ENCODE measurements at places on chromosomes 4 and X.

DNA sequence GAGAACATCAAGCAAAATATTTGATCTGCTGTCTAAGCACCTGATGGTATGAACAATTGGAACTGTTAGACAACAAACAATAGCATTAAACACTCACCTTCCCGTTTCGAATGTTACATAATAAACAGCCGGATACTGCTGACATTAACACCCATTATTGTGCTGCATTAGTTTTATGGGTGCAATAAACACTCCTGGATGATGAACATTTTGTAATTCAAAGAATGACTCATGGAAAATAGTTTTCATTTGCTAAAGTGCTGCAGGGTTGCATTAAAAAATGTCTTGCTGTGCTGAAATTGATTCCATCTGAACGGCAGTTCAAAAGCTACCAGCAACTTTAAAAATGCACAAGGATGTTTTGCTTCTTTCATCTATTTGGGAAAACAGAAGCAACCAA is 100.8 kb upstream of the SORBS2 start:
- DNase-seq, result no peak

- DNase-seq, result no peak
These were observed 6.9 kb downstream of the SH3TC1 start for GRCh38 chr4:8205749-8206611.

DNA sequence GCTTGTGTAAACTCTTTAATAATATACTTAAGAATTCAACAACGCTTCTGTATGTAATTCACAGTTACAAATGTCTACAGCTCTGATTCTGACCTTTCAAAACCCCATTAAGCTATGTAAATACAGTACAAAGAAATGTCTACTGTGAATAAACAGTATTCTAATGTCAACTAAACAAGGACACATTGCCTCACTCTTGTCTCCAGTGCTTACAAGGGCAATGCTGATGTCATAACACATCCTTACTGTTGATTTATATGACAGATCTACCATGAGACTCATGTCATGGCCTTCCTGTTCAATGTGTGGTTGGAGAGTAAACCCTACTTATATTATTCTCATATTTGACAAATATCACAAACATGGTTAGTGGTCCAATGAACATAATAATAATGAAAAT is 256.1 kb upstream of the ADGRL3 start:
- DNase-seq, result no peak

DNA sequence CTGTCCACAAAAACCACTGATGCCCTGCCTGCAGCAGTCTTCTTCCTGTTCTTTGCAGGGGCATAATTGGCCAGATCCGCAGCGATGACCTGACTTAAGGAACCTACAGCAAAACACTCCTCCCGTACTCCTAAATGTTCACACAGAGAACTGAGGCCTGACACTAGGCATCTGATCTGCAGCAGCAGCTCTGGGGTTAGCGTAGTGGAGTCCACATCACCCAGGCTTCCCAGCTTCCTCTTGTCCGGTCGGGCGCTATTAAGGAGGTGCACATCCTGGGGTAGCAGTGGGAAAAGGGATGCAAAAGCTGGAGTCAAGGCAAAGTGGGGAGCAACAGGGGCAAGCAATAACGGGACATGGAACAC is 758 bp downstream of the SCFD2 start:
- no peak for DNase-seq

- DNase-seq, result no peak
These were observed 42.3 kb downstream of the NIPAL1 start for GRCh38 chr4:48058617-48059530.

DNA sequence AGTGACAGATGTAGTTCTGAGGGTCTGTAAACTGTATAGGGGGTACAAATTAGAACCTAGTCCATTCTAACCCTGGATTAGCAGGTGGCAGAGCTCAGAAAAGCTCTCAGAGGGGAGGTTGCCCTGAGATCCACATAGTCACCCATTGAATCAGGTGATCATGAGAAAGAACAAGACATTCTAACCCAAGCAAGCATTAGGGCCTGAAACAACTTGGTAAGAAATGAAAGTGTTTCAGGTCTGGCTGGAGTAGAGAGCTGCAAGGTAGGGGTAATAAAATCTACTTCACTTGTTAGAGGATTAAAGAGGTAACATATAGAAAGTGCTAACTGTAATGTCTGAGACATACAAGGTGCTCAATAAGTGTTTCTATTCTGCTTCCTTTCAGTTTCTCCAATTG is 8.8 kb upstream of the BMP2K start:
- no peak for DNase-seq

DNA sequence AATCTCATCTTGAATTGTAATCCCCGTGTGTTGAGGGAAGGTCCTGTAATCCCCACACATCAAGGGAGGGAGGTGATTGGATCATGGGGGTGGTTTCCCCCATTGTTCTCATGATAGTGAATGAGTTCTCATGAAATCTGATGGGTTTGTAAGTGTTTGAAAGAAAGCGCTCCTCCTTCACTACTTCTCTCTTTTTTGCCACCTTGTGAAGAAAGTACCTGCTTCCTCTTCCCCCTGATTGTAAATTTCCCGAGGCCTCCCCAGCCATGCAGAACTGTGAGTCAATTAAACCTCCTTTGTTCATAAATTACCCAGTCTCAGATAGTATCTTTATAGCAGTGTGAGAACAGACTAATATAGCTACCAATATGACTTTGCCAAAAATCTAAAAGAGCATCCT is 41.1 kb downstream of the GBA3 start:
- DNase-seq, result no peak

GRCh38 chr4:113873508-113873907 is 105.9 kb downstream of the ARSJ start:
- no peak for DNase-seq

DNA sequence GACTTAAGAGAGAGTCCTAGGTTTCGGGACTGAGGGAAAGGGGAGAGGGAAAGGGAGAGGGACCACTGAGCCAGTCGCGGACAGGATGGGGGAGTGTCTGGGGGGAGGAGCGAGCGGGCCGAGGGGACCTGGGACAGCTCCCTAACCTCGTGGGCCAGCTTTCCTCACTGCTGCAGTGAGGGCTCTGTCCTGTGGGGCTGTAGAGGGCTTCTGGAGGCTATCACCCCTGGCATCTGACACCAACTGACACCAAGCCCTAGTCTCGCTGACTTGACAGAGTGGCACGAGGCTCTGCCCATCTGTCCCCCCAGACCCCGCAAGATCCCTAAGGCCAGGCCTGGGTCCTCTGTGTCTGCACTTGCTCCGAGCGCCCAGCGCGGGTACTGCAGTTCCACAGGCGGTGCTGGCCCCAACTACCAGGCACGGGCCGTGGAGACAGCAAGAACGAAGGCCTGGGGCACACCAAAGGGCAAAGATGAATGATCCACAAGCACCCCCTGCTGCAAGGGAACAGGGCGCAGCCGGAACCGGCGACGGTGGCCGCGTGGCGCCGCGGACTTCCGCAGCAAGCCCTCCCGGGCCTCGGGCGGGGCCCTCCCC is 465 bp downstream of the HAUS7 start:
- peak; percentile 2 for DNase-seq

- no peak for DNase-seq
These were observed 494.8 kb upstream of the AGA start for GRCh38 chr4:177937041-177937440.

DNA sequence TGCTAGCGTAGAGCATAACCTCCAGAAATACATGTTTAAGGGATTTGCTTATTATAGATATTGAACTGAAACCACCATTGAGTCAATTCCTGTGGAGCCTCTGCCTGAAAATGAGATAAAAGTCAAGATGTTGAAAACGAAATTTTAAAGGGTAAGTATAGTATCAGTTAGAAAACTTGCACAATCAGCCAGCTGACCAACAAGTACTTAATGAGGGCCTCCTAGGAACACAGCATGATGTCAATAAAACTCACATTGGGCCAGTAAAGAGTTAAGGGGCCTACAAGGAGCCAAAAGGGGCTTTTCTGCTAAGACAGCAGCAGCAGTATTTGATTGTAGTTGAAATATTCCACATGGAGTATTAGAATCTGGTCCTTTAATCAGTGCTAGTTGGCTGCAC is 314.1 kb upstream of the PPARGC1A start:
- no peak for DNase-seq

- DNase-seq, result no peak
These were observed 741.5 kb downstream of the STIM2 start for GRCh38 chr4:27602172-27602571.

DNA sequence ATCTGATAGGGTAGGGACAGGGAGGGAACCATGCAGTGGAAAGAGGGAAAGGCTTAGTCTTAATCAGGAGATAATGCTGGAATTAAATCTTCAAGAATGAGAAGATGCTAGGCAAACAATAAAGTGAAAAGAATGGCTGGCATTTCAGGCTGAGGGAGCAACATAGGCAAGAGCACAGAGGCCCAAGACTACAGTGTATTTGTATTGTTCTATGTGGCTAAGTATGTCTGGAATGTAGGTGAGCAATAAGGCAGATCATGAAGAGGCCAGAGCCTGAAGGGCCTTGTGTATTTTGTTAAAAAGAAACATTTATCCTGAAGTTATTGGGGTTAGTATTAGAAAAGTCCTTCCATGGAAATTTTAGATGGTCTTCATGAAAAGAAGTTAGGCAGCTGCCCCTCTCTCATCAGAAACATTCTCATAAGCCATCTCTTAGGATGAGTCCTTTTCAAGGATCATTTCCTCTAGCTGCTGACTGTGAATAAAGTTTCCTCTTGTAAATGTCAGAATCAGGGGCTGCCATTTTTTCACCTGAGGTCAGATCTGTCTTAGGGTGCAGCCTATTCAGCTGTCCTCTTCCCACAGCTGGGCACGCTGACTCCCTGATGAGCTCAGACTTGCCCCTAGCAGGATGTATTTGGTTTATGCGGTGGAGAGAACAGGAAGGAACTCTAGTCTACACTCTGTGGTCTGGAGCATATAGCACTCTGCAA is 46.3 kb downstream of the ATP10D start:
- peak; percentile 0 for DNase-seq

DNA sequence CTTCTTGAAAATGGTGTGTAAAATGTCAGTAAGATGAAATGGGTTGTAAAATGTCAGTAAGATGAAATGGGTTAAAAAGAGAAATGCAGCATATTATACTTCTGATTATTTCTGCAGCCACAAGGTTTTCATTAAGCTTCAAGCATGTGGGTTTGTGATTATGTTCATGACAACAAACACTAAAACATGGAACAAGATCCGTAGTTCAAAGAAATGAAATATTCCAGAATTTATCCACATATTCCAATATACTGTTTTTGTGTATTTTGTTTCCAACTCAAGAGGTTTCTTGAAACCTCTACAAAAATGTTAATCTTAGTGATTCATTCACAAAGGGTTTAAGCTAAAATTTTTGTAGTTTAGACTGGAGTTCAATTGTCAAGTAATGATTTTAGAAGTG is 84.0 kb downstream of the ADAMTS3 start:
- DNase-seq, result no peak

DNA sequence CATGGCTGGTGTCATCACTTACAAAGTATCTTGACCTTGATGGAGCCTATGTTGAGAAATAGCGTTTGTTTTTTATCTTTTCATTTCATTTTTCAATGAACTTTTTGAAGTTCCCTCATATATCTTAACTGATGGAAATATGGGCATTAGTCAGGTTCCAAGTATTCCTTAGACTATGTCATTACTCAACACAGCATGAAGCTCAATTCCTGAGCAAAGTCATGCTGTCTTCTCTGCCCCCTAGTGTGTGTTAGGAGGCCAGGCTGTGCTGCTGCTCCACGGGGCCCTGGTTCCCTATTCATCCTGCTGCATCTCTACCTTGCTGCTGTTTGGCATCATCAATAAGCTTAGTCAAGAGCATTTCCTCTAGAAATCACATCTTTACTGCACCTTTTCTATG is 40.9 kb downstream of the GPR143 start:
- no peak for DNase-seq

- no peak for DNase-seq
These were observed 22.9 kb downstream of the KCTD8 start for GRCh38 chr4:44425614-44426208.

- DNase-seq, result no peak
These were observed 138.2 kb downstream of the NPNT start for GRCh38 chr4:106033469-106033868.

GRCh38 chrX:129744861-129745321 is 6.1 kb downstream of the XPNPEP2 start:
- DNase-seq, result no peak

- DNase-seq, result no peak
These were observed 114.2 kb upstream of the TBC1D9 start for GRCh38 chr4:140870427-140870826.

DNA sequence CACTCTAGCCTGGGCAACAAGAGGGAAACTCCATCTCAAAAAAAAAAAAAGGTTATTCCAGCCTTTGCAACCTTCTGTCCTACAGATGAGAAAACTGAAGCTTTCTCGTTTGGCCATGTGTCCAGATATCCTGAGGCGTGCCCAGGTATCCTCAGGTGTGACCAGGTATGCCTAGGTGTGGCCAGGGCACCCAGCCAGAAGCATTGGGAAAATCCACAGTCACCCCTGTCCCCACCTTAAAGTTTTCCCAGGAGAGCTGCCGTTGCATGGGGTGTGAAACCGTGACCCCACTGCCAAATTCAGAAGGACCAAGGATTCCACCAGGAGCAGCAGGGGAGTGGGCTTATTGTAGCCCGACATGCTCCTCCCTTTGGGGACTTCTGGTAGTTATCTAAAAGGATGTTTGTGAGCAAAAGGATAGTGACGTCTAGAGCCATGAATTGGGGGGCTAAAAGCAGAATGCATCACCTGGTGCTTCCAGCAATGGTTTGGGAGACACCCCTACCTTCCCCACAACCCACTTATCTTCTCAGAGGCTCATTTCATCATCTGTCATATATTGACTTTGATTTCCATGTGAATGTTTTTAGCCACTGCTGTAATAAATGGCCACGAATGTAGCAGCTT is 4.0 kb upstream of the DHRSX start:
- DNase-seq, result no peak

DNA sequence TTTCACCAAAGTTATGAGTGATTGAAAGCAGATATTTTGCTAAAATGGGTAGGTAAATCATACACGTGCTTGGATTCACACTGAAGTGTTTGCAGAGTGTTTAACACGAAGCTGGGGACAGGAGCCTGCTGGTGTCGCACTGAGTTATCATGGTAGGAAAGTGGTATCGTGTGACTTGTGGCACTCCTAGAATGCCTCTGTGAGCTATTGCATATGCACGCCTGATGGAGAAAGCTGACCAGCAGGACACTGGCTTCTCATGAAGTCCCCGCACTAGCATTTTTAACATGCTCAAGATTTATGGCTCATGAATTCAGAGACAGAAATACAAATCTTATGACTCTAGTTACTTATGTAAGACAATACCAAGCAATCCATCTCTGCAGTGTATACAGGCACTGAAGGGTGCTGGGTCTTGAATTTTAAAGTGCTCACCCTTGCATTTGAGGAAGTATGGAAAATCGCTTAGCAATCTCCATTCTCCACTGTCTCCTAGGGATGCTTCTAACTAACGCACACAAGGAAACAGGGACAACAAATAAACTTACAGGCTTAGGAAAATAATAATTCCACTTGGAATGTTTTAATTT is 19.8 kb downstream of the VCX3B start:
- no peak for DNase-seq

DNA sequence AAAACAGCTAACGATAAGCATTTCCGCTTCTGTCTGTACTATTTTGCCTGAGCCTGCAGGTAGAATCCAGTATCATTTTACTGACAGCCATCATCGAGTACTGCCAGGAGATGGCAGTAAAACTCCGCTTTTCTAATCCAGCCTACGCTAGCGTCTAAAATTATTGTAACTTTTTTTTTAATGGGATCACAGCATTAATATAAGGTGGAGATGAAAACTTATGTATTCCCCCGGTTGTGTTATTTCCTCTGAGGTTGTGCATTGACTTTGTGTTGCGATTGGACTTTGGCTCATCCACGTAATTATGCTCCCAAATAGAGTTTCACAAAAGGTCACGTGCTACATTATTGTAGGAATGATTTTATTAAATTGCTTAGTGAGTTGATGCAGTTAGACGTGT is 248.1 kb downstream of the C4orf33 start:
- no peak for DNase-seq
